ENCODE measurements at places on chromosomes 7 and 10. TPM values are rescaled to one million over a fixed set of nuclear protein-coding genes. Genes with fewer than 3 reads are reported as not detected.

- DNase-seq, result no peak
Observed at GRCh38 chr7:108140671-108141070, 10.5 kb upstream of the LAMB4 start.

ZPBP gene
- 0.21 TPM for total RNA-seq

CPA4 gene
- 3.8 TPM for total RNA-seq

GRCh38 chr7:141208539-141208938 lies 134.7 kb downstream of the TMEM178B start:
- no peak for DNase-seq

LIPJ gene
- 0.26 TPM for total RNA-seq

- DNase-seq, result no peak
Observed at GRCh38 chr7:87083865-87084519, 24.5 kb upstream of the ELAPOR2 start.

PAOX gene
- total RNA-seq, result 4.3 TPM

GRCh38 chr10:128596906-128597305 lies 470.7 kb upstream of the MKI67 start:
- DNase-seq, result no peak

GRCh38 chr7:1418505-1419309 lies 40.6 kb downstream of the MICALL2 start:
- DNase-seq, result no peak

GRCh38 chr10:89330537-89331212 lies 2.9 kb downstream of the IFIT3 start:
- no peak for DNase-seq

RPP38 gene
- total RNA-seq, result 7.5 TPM

DNA sequence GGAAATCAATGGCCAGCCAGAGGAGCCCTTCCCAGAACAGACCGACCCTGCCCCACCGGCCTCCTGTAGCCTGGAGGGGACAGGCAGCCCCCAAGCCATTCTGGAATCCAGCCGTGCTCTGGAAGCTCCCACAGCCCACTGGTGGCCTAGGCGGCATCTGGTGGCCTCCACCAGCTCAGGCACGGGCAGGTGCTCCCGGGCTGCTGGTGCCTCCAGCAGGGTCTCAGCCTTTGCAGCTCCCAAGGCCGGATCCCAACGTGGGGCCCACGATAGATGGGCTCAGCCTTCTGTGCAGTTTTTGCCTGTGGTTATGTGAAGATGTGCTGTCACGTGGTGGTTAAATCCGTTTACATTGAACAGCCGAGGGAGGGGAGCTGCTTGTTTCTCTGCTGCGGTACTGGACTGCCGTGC lies 44.4 kb downstream of the JAKMIP3 start:
- DNase-seq, result no peak

GRCh38 chr10:21513405-21513788 lies 12.1 kb downstream of the SKIDA1 start:
- DNase-seq, result no peak

- no peak for DNase-seq
Observed at GRCh38 chr7:55191161-55191925, 172.5 kb downstream of the EGFR start.

GRCh38 chr7:105173586-105173985 lies 159.6 kb downstream of the KMT2E start:
- no peak for DNase-seq

SPDYE2B gene
- total RNA-seq, result not detected

- no peak for DNase-seq
Observed at GRCh38 chr10:131427281-131427680, 115.8 kb upstream of the TCERG1L start.

- no peak for DNase-seq
Observed at GRCh38 chr10:58588673-58589265, 76.1 kb downstream of the BICC1 start.

PLAC9 gene
- total RNA-seq, result 64.9 TPM

- DNase-seq, result no peak
Observed at GRCh38 chr10:12812571-12812970, 188.9 kb downstream of the CCDC3 start.

DNA sequence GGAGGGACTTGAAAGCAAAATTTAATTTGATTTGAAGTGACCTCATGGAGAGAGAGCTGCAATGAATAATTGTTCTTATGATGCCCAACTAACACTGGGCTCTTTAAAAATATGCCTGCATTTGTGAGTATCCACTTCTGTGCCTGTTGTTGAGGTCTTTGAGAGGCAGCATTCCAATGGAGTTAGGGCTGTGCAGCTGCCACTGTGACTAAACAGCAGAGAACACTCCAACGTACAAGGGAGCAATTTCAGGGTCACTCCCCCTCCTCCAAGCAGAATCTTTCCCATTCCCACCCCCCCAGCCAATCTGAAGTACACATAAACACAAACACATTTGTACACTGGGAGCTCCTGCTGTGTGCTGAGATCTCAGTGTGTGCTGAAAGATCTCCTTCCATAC lies 28.0 kb upstream of the GSAP start:
- no peak for DNase-seq

- DNase-seq, result no peak
Observed at GRCh38 chr10:112160834-112161233, 22.7 kb downstream of the GPAM start.

DNA sequence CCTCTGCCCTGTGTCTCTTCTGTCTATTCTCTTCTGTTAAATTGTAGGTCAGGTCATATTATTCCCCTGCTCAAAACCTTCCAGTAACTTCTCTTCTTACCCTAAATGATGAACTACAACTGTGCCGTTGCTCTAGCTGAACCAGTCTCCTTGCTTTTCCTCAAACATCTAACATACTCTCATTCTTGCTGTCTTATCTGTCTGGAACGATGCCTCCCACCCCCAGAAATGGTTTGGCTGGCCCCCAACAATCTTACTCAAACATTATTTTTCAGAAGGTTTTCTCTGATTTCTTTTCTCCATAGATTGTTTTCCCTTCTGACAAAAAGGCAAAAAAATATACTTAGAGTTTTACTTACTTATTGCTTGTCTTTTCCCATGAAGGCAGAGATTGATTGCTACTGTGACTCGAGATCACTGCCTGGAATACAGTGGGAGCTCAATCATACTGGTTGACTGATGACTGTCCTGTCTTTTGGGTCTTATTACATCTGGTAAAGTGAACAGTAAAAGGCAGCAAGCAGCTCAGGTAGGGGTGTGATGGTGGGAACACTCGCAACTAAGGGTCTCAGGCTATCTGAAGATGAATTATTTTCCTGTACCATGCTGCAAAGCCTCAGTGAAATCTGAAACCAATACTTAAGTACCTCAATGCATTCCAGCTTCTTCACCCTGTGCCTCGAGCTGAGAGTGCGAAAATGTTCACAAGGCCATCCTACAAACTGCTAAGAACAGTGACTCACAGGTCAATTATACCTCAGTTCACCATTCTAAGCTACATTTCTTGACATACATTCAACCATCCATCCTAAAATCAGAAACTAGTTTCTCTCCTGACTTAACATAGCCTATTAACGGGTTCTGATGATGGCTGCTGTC lies 67.6 kb downstream of the DNMBP start:
- DNase-seq, result no peak
